Activated effector memory CD4-positive, alpha-beta T cell treated with Interleukin-2 at 50 U/mL for 16 hours (primary cell): ENCODE measurements at places on chromosomes 11 and 22.

DNA sequence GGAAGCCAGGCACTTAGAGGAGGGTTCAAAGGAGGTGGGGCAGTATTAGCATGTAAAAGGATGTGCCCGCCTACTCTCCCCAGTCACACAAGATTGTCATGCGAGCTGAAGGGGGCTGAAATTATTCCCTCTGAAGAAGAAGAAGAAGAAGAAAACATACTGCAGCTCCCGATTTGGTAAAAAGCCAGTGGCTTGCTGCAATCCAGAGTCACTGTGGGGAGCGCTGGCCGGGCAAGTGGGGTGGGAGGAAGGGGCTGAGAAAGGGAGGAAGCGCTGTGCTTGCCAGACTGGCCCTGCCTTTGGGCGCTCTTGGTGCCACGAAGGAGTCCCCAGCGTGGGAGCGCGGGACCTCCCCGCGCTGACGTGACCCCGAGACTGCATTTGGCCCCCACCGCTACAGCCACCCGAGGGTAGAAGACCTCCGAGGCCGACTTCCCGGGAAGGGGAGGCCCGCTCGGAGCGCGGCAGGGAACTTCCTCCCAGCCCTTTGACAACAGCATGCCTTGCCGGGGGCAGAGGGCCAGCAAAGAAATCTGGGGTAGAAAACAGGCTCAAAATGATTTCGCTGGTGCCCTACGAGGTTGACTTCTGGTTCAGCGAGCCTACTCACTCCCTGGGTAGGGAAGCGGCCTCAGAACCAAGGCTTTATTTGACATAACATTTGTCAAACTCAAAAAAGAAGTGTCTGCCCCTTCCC is 906.3 kb downstream of the DLG2 start:
- DNase-seq: no peak

DNA sequence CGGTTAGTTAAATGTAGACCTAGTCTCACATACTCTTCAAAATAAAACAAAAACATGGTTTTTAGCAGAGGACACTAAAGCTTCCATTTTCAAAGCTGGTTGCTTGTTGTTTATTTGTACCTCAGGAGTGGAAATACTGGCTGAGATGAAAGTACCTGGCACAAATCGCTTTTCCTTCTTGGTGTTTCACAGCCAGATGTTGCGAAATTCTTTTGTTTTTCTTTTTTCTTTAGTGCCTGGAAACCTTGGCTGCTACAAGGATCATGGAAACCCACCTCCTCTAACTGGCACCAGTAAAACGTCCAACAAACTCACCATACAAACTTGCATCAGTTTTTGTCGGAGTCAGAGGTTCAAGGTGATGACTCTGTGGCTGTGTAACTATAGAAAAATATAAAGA is 48.3 kb downstream of the KREMEN1 start:
- DNase-seq: no peak

GRCh38 chr22:37331856-37332536 is 49.7 kb downstream of the CYTH4 start:
- no peak for DNase-seq

DNA sequence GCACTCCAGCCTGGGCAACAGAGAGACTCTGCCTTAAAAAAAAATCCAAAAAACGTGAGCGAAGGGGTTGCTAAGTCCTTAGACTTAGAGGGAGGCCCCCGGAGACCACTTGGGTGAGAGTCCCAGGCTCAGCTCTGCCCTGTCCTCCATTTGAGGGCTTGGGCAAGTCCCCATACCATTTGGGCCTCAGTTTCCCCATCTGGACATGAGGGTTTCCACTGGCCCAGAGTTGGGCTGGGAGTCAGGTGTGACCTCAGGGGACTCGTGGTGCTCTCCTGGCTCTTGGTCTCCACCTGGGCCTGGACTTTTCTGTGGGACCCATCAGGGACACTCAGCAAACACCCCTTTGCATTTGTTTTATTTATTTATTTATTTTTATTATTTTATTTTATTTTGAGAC is 35.2 kb upstream of the CSNK1E start:
- no peak for DNase-seq

- no peak for DNase-seq
Measured at GRCh38 chr11:17526326-17526725, 17.9 kb downstream of the USH1C start.

GRCh38 chr22:25048659-25049647 is 96.4 kb downstream of the KIAA1671 start:
- DNase-seq: peak; percentile 50

DNA sequence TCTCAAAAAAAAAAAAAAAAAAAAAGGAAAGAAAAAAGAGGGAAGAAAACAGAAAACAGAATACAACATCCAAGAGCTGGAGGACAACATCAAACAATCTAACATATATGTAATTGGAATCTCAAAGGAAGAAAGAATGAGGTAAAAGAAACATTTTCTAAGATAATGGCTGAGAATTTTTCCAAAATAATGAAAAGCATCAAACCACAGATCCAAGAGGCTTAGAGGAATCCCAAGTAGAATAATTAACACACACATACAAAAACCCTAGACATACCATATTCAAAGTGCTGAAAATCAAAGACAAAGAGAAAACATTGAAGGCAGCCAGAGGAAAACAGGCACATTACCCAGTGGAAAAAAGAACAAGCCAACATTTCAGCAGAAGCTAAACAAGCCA is 4.9 kb downstream of the SULT4A1 start:
- DNase-seq: no peak

- DNase-seq: no peak
Measured at GRCh38 chr22:29478326-29479276, 1.4 kb upstream of the NEFH start.

- DNase-seq: no peak
Measured at GRCh38 chr11:20125927-20126326, 34.3 kb downstream of the DBX1 start.

DNA sequence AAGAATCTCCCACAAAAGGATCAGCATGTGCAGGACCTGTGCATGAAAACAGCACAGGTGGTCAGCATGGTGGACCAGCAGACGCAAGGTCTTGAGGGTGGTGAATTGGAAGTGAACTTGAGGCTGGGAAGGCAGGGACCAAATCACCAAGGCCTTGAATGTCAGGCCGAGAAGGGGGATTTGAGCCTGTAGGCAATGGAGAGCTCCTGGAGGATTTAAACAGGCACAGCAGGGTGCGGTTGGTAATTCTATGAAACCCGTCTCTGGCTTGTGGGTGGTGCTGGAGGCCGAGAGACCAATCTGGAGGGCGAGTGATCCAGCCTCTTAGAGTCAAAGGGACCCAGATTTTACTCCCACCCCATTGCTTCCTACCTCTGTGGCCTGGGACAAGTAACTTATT is 2.4 kb downstream of the TSKU start:
- no peak for DNase-seq

GRCh38 chr11:120389693-120390584 is 53.7 kb downstream of the ARHGEF12 start:
- no peak for DNase-seq

DNA sequence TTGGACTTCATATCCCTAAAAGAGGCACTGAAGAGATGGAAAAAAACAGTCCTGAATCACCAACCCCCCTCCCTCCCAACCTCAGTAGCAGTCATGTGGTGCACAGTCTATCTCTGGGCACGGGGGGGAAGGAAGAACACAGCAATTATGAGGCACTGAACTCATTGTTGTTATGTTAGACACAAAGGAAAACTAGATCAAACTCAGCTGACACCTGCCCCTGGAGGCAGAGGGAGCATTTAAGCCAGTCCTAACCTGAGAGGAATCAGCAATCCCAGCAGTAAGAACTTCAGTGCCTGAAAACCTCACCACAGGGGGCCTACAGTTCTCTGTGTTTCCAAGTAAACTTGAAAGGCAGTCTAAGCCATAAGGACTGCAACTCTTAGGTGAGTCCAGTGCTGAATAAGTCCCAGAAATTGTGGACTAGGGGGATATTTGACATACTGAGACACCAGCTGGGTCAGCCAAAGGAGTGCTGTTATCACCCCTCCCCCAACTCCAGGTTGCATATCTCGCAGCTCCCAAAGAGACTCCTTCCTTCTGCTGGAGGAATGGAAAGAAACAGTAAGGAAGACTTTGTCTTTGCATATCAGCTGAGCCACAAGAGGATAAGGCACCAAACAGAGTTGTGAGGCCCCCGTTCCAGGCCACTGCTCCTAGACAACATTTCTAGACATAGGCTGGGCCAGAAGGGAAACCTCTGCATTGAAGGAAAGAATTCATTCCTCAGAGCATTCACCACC is 72.5 kb downstream of the GLYATL1 start:
- DNase-seq: no peak
